ENCODE measurements at places on chromosomes 6 and 20. TPM values are rescaled to one million over a fixed set of nuclear protein-coding genes. Genes with fewer than 3 reads are reported as not detected.

SPAG4 gene
- 9.9 TPM for total RNA-seq

BHLHE23 gene
- not detected for total RNA-seq

GRCh38 chr6:23754197-23754596, 371.8 kb upstream of the NRSN1 start:
- DNase-seq, result peak; percentile 14

DNA sequence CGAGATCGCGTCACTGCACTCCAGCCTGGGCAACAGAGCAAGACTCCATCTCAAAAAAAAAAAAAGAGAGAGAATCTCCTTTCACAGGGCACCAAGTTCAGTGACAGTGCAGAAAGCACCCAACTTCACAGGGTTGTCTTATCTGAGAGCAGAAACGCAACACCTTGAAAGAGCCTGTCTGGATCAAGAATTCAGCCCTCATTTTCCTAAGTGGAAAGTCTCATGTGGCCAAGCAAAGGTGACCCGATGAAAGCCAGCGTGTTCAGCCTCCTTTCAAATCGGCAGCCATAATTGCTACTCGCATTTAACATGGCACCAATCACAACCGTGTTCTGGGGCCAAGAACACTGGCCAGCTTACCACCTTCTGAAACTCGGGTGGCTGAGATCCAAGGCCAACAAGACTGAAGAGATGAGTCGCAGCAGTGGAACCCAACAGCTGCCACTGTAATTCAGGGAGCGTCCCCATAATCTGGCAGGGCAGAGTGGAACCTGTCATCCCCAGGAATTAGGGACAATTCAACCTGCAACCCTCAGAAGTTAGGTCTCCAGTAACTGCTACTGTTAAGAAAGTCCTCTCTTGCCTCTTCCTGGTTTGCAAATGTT, 536.7 kb upstream of the JARID2 start:
- DNase-seq, result peak; percentile 44

- DNase-seq, result peak; percentile 14
Observed at GRCh38 chr6:36224918-36225461, 28.4 kb downstream of the BRPF3 start.

TAGAP gene
- total RNA-seq, result under 0.01 TPM

Data from bronchial epithelial cell (primary cell).